Immature natural killer cell (primary cell): ENCODE measurements at places on chromosomes 5 and 9. TPM values are rescaled to one million over a fixed set of nuclear protein-coding genes. Genes with fewer than 3 reads are reported as not detected.

DNA sequence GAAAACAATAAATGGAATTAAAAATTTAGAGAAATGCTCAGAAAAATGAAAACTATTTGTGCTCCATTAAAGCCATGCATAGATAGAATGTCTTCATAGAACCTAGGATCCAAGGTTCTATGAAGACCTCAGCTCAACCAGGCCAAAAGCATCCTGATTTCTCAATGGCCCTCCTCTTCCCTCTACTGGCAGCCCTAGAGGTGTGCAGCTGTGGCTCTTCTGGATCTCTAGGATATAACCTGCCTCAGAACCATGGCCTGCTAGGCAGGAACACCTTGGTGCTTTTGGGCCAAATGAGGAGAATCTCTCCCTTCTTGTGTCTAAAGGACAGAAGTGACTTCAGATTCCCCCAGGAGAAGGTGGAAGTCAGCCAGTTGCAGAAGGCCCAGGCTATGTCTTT is 15.1 kb downstream of the IFNA1 start:
- peaks cover 10% of the 10 kb centered on the region for H3K27me3 ChIP-seq
- H3K36me3 ChIP-seq: no peaks in the 10 kb centered on the region
- H3K27ac ChIP-seq: no peak overlapping the region
- H3K4me1 ChIP-seq: no peaks in the 10 kb centered on the region

Gene ECM2
- not detected for polyA plus RNA-seq

Gene ADAMTSL1
- not detected for polyA plus RNA-seq

DNA sequence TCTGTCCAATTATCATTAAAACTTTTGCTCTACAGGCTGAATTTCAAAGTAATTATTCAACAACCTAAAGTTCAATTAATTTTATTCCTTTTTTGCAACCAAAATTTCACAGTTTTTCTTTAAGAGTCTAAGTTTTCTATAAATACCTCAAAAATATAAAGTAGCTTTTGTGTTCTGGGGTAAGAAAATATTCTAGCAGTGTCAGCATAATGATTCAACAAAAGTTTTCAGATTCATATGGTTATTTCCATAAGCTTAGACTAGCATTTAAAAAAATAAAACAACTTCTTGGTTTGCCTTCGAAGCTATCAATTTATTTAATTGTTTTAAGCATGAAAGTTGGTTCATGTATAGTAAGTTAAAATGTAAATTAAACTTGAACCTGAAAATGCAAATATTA is 1962.3 kb upstream of the CDH6 start:
- no peaks in the 10 kb centered on the region for H3K4me1 ChIP-seq
- H3K27me3 ChIP-seq: no peaks in the 10 kb centered on the region
- no peak overlapping the region for H3K27ac ChIP-seq
- no peak for DNase-seq
- H3K36me3 ChIP-seq: no peaks in the 10 kb centered on the region

Gene AK3
- 36.0 TPM for polyA plus RNA-seq

DNA sequence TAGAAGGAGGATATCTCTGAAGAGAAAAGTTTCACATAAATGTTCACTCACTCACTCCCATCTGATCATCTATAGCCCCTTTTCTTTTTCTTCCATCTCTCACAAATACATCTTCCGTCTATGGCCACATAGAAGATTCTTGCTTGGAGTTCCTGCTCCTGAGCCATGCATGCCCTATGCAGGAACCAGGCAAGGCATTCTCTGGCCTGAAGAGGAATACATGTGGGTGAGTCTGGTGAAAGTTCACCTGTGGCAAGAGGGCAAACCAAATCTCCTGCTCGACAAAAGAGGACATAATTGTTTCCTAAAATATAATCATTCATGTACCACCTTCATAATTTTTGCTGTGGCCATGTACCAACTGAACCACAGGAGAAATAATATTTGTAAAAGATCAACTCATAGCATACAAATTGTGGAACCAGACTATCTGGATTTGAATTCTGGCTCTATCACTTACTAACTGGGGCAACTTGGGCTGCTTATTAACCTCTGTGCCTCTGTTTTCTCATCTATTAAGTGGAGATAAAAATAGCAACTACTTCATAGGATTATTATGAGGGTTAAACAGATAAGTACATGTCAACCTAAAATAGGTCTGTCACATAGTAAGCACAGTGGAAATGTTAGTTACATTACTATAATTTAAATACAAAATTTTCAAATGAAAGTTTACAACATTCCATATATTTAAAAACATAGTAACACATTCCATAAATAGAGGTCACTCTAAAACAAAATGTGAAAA is 121.2 kb upstream of the NFIB start:
- H3K36me3 ChIP-seq: no peaks in the 10 kb centered on the region
- no peaks in the 10 kb centered on the region for H3K4me1 ChIP-seq
- H3K27ac ChIP-seq: no peak overlapping the region
- H3K27me3 ChIP-seq: no peaks in the 10 kb centered on the region

Gene SPINK6
- polyA plus RNA-seq: not detected

GRCh38 chr9:68775003-68775730 is 70.1 kb downstream of the PIP5K1B start:
- no peaks in the 10 kb centered on the region for H3K4me1 ChIP-seq
- H3K27ac ChIP-seq: no peak overlapping the region
- no peak overlapping the region for H3K4me3 ChIP-seq
- H3K27me3 ChIP-seq: peaks cover 10% of the 10 kb centered on the region

- peaks cover 36% of the 10 kb centered on the region for H3K4me1 ChIP-seq
- no peaks in the 10 kb centered on the region for H3K36me3 ChIP-seq
- H3K27me3 ChIP-seq: peaks cover 4% of the 10 kb centered on the region
- H3K27ac ChIP-seq: no peak overlapping the region
- no peak overlapping the region for H3K4me3 ChIP-seq
Measured at GRCh38 chr5:126975796-126976195, 54.6 kb downstream of the MARCHF3 start.

Gene OR1J2
- not detected for polyA plus RNA-seq

DNA sequence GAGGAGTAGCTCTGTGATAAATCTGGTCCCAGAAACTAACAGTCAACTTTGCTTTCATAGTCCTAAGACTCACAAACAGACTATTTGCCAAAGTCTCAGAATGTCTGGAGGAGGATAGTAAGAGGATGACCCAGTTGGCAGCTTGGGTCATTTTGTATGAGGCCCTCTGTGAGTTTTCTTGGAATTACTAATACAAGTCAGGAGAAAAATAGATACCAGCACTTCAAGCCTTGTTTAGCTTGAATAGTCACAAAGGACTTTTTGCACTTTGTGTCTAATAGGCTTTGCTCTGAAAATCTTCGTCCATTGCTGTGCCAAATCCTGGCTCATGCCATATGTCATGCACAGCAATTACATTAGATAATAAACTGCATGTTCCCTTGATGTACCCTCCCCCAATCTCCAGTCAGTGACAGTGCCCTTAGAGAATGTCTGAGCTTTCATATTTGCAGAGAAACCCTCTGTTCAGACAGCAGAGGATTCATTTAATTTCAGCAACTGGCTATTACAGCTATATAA is 612.8 kb downstream of the CSNK1G3 start:
- no peaks in the 10 kb centered on the region for H3K36me3 ChIP-seq
- no peak overlapping the region for H3K4me3 ChIP-seq
- DNase-seq: no peak
- H3K27ac ChIP-seq: no peak overlapping the region
- H3K4me1 ChIP-seq: no peaks in the 10 kb centered on the region

GRCh38 chr9:32004431-32005076 is 379.9 kb upstream of the ACO1 start:
- DNase-seq: no peak
- no peak overlapping the region for H3K4me3 ChIP-seq
- H3K4me1 ChIP-seq: no peaks in the 10 kb centered on the region

Gene IFNB1
- not detected for polyA plus RNA-seq

DNA sequence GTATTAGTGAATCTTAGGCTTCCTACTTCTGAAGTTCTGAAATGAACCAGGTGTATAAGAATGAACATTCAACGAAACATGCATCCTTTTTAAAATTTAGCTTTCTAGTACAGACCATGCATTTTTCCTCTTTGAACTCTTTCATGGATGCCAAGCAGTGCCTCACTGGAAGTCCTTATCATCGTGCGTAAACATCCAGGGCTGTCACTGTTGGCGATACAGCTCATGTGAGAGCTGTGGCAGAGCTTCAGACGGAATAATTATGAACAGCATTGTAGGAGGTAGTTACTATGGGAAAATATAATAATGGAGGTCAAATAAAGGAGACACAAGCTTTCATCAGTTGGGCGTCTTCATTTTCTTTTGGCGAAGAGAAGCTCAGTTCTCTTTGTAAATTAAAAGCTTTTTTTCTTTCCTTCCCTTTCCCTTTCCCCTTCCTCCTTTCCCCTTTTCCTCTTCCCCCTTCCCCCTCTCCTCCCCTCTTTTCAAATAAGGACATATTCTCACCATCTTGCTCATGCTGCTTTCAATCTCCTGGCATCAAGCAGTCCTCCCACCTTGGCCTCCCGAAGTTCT is 167.3 kb downstream of the KDM4C start:
- no peaks in the 10 kb centered on the region for H3K27me3 ChIP-seq
- H3K27ac ChIP-seq: no peak overlapping the region
- H3K36me3 ChIP-seq: peaks cover 12% of the 10 kb centered on the region
- no peak for DNase-seq
- peaks cover 96% of the 10 kb centered on the region for H3K4me1 ChIP-seq

DNA sequence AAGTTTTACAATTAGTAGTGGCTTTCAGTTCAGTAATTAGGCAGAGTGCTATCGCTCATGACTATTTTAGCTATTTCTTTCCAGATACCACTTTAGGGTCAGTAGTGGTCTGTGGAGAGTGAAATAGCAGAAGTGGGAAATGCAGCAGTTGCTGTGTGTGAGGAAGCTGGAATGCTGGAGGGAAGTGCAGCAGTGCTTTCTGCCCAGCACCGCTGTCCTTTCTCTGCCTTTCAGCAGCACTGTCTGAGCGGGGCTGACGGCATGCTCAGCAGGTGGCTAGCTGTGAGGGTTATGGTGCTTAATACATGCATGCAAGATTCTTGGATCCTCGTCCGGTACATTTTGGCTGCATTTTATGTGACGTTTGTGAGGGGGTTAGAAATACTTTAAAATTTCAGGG is 213.9 kb downstream of the PBX3 start:
- H3K27ac ChIP-seq: peak overlapping the region; percentile 15
- H3K36me3 ChIP-seq: peaks cover 13% of the 10 kb centered on the region
- H3K27me3 ChIP-seq: no peaks in the 10 kb centered on the region
- no peak for DNase-seq
- no peak overlapping the region for H3K4me3 ChIP-seq
- H3K4me1 ChIP-seq: no peaks in the 10 kb centered on the region

GRCh38 chr9:114954956-114955582 is 24.7 kb upstream of the TNFSF8 start:
- peaks cover 11% of the 10 kb centered on the region for H3K4me1 ChIP-seq
- no peak overlapping the region for H3K27ac ChIP-seq
- no peak overlapping the region for H3K4me3 ChIP-seq
- no peak for DNase-seq
- peaks cover 3% of the 10 kb centered on the region for H3K27me3 ChIP-seq

- no peaks in the 10 kb centered on the region for H3K36me3 ChIP-seq
- peaks cover 4% of the 10 kb centered on the region for H3K27me3 ChIP-seq
- H3K4me3 ChIP-seq: peak overlapping the region; percentile 84
- peak; percentile 6 for DNase-seq
Measured at GRCh38 chr9:79812507-79813257, 240.9 kb downstream of the TLE4 start.

- H3K27ac ChIP-seq: no peak overlapping the region
- H3K4me1 ChIP-seq: peaks cover 9% of the 10 kb centered on the region
- peaks cover 4% of the 10 kb centered on the region for H3K27me3 ChIP-seq
- no peak overlapping the region for H3K4me3 ChIP-seq
- H3K36me3 ChIP-seq: peaks cover 10% of the 10 kb centered on the region
Measured at GRCh38 chr9:127088724-127089615, 33.5 kb downstream of the ANGPTL2 start.

- H3K36me3 ChIP-seq: no peaks in the 10 kb centered on the region
- no peak overlapping the region for H3K4me3 ChIP-seq
- H3K27ac ChIP-seq: peak overlapping the region; percentile 23
Measured at GRCh38 chr5:131104169-131104808, 60.8 kb downstream of the HINT1 start.

Gene NREP
- 20.2 TPM for polyA plus RNA-seq

DNA sequence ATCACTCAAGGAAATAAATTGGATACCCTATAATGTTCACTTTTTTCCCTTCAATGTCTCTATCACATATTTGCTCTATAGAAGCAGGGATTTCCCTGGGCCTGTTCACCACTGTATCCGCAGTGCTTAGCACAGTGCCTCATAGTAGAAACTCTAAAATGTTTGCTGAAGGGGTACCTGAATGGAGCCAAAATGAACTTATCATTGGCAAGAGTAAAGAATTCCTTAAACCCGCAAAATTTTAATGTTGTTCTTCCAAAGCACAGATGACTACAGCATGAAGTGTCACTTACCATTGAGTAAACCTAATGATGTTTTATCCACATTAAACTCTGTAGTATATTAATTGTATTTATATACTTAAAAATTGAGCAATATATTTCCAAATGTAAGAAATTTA is 96.1 kb downstream of the JAKMIP2 start:
- no peak for DNase-seq
- H3K4me3 ChIP-seq: no peak overlapping the region
- H3K4me1 ChIP-seq: no peaks in the 10 kb centered on the region
- H3K27me3 ChIP-seq: peaks cover 3% of the 10 kb centered on the region
- no peak overlapping the region for H3K27ac ChIP-seq

DNA sequence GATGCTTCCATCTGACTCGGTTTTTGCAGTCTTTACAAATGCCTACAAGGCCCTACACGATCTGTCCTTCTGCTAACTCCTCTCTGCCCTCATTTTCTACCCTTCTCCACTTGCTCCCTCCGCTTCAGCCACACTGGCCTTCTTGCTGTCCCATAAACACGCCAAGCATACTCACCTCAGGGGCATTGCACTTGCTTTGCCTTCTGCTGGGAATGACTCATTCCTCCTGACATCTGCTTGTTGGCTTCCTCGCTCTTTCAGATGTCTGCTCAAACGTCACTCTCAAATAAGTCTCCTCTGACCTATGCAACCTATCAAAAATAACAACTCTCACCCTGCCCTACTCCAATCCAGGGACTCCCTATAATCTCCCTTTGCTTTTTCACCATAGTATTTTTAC is 28.2 kb downstream of the CDC25C start:
- no peak overlapping the region for H3K27ac ChIP-seq
- H3K27me3 ChIP-seq: peaks cover 3% of the 10 kb centered on the region
- H3K36me3 ChIP-seq: no peaks in the 10 kb centered on the region
- DNase-seq: no peak
- no peak overlapping the region for H3K4me3 ChIP-seq

DNA sequence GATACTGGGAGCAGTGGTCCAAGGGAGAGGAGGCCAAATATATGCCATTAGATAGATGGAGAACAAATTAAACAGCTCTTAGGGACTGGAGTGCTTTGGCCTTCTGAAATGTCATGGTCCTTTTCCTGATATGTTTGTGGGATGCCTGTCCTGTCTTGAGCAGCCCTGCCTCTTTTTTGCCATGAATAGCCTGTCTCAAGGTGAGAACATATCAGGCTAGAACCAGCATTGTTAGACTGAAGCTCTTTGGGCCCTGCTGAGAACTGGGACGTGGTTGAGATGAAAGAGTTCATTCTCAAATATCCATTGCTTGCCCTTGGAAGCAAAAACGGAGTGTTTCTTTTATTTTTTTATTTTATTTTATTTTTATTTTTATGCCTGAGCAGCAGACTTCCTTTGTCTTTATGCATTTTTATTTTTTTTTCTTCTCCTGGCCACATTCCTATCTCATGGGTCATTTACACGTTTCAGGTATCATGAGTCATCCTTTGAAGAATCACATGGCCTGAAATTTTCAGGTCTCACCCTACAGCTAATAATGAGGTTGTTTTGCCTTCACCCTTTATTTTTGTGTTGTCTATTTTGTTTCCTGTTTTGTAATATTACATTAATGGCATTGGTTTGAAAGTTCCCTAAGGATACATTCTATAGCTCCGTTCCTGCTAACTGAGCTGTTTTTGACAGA is 371.4 kb downstream of the PSAT1 start:
- no peaks in the 10 kb centered on the region for H3K27me3 ChIP-seq
- no peak overlapping the region for H3K4me3 ChIP-seq
- H3K36me3 ChIP-seq: no peaks in the 10 kb centered on the region
- no peaks in the 10 kb centered on the region for H3K4me1 ChIP-seq
- no peak for DNase-seq
- H3K27ac ChIP-seq: no peak overlapping the region
